ENCODE measurements at places on chromosomes 4 and X.

DNA sequence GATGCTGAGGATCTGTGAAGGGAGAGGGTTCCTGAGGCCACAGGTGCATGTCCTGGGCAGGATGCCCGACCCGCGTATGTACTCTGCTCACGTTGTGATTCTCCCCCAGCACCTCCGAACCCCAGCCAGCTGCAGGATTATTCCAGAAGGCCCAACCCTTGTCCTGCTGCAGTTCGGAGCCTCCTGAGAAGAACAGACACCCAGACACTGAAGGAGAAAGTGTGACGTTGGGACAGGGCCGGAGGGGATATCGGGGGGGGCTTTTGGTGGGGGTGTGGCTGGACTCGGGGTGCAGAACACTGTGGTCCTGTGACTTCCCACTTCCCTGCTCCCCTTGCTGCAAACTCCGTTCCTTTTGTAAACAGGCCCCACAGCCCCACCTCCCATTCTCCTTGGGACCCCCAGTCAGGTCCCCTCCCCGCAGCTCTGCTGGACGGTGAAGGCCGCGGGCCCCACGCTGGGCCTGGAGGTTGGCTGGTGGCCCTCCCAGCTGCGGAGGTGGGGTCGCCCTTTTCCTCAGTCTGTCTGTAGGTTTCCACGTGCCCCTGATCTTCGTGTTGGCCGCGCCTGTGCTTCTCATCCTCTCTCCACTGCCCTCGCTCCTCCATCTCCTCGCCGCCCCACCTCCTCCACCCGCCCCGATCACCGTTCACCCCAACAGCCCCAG lies 83.0 kb upstream of the ADRA2C start:
- no peak for DNase-seq

DNA sequence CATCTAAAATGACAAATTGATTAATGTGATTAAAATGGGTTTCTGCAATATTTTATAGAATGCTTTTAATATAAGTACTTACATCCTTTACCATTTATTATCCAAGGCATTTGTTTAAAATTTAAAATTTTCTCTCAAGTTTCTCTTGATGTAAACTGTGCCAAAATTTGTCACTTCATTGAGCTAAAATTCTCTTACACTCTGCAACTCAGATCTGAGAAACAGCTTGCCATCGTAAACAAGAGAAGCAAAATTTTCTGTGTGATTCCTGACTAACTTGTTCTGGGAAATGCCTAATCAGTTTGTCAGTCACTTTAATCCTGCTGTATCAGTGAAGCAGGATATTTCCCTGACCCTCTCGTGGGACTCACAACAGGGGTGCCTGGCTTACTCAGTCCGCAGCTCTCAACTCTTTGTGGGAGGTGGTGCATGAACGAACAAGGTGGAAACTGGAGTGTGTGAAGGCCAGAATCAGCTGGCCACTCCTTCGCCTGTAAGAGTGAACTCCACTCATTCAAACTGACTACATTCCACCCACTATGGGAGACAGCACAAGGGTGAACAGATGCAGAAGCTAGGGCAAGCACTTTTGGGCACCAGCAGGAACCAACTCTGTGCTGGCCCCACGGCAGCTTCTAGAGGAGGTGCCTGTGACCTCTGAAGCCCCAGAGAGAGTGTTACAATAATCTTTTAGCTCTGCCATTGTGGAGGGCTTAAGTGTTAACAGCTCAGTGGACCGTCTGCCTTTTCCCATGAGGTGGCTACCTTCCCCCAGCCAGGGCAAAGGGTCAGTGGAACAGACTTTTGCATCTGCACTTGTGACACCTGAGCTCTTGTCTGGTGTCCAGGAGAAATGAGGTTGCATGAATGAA lies 349.4 kb downstream of the FAT4 start:
- DNase-seq, result no peak

DNA sequence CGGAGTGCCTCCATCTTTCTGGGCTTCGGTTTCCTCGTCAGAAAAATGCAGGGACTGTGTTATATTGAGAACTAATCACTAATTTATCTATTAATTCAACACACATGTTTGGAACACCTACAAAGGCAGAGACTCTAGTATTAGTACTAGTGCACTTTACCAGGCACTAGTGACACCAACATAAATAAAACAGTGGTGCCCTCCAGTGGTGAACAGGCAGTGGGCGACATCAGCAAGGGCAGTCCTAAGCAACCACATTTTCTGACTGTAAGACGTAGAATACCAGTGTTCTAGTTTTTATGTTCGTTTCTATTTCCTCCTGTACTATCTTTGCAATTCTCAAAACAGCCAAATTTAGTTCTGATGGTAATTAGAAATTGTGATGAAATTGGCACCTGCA lies 69.1 kb upstream of the UCP1 start:
- DNase-seq, result peak; percentile 8

DNA sequence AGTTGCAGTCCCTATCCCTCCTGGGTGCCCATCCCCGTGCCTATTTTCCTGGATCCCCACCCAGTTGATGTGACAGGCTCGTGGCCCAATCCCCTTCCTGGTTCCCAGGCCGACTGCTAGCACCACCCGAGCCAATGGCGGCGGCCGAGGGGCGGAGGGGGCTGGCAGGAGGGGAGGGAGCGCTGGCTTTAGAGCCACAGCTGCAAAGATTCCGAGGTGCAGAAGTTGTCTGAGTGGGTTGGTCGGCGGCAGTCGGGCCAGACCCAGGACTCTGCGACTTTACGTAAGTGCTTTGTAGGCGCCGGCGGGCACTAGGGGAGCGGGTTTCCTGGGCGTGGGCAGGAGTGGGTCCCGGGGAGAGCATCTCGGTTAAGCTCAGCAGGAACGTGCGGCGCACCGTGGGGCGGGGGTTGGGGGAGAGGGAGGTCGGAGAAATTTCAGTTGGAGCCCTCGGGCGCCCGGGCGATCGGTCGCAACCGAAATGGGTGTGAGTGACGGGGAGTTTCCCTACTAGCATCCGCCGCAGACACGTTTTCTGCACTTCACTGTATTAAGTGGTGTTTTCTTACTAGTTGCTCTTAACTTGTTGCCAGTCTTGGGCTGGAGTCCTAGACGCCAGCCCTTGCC lies at the start of gene PLS3:
TSS of gene PLS3 (plus strand) at position 197 of the 627 bp plus-strand sequence. CDS start 49,077 bp downstream, outside the sequence.
- peak; percentile 77 for DNase-seq

GRCh38 chrX:136867518-136867917 lies 13.0 kb downstream of the RBMX start:
- no peak for DNase-seq

DNA sequence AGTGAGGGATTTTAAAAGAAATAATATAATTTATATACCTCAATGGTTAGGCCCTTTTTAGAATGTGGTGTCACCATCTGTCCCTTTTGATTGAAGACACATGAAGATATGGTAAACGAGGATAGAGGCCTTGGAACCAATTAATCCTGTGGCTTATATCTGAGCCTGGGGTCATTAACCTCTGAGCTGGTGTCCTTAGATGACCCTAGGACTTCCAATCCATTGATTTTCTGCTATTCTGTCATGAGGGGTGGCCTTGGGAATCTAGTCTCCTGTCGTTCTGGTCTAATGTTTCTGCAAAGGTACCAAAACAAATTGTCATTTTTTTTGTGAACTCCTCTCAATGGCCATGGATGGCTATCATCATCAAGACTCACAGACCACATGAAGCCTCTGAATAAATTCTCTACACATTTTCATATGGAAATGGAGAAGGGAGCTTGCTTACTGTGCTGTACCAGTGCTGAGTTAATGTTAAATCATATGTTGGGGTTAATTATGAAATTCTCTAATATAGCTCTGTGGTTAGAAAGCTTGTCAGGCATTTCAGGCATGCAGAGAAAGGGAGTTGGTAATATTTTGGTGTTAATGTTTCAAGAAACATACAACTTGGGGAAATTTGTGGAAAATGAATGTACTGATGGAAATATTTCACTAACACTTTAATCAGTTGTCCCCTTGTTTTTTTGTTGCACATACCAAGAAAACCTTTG lies 204.2 kb upstream of the IL15 start:
- DNase-seq, result no peak

- no peak for DNase-seq
These were observed 1844.6 kb upstream of the TENM3 start for GRCh38 chr4:180398564-180398963.

- no peak for DNase-seq
These were observed 146.5 kb downstream of the IL1RAPL2 start for GRCh38 chrX:104712515-104712914.
